Vagina (tissue), 2 donors: ENCODE measurements at places on chromosomes 7 and 10. TPM values are rescaled to one million over a fixed set of nuclear protein-coding genes. Genes with fewer than 3 reads are reported as not detected.

- no peak for DNase-seq
These were observed 3.5 kb upstream of the ENO4 start for GRCh38 chr10:116845823-116846222.

The MEOX2 gene
- 1.7 TPM for total RNA-seq

The ELFN1 gene
- 2.2 TPM for total RNA-seq

- no peak for DNase-seq
These were observed 1.2 kb downstream of the HIPK2 start for GRCh38 chr7:139776486-139777132.

The PHF14 gene
- 43.5 TPM for total RNA-seq

The FAM131B gene
- 1.5 TPM for total RNA-seq

- no peak for DNase-seq
These were observed 449.5 kb upstream of the ZMIZ1 start for GRCh38 chr10:78619115-78619851.

- peak; percentile 82 for DNase-seq
These were observed 18.0 kb downstream of the CAMK2B start for GRCh38 chr7:44307301-44307900.

The EEPD1 gene
- total RNA-seq = 9.8 TPM

GRCh38 chr7:150939052-150939451, 39.1 kb downstream of the KCNH2 start:
- DNase-seq = no peak

DNA sequence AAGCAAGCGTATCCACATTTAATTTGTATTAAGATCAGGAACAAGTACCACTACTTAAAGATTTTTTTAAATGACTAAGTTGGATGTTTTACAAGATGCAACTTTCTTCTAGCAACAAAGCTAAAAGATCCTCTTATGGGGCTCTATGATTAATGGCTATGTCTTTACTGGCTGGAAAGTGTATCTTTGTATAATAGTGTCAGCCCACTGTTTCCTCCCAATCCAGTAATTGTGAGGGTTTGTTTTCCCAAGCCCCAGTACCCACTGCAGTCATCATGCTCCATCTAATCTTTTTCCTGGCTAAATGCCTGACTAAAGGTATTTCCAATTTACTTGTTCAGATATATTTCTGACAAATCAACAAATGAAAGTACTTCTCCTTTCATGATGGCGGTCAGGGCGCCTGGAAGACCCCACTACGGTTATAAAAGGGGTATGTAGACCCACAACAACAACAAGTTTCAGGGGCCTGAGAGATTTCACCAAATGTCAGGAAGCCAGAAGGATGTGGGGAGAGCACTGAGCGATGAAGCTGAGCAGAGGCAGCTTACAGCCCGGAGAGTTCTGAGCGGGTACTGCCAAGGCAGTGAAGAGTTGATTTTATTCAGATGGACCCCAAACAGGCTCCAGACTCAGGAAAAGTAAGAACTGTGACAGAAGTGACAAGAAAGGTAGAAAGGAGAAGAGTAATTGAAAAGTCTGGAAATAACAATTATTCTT, 222.6 kb upstream of the KLF14 start:
- no peak for DNase-seq

DNA sequence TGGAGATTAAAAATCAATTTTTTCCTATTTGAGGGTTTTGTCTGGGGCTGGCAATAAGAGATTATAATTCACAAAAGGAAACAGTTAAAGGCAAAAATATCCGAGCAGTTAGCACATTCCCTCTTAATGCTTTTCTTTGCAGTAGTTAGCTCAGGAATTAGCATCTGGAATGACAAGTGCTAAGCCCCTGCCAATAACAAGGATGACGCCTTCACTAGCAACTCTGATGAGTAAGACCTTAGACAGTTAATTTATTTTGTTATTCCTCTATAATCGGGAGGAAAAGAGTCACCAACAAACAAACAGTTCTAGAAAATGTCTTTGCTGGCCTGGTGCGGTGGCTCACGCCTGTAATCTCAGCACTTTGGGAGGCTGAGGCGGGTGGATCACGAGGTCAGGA, 151.3 kb downstream of the TRIL start:
- no peak for DNase-seq

DNA sequence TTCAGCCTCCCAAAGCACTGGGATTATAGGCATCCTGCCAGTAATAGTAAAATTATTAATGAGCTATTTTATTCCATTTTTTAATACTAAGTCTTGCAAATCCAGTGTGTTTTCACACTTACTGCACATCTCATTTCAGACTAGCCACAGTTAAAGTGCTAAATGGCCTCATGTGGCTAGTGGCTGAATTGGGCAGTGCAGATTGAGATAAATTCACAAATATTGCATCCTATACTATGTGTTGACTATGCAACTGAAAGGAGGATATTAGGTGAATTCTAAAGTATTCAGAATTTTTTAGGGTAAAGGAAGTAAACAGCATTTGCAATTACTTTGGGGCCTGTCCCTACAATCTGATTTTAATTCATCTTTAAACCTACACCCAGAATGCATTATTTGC, 10.2 kb downstream of the APBB1IP start:
- no peak for DNase-seq

DNA sequence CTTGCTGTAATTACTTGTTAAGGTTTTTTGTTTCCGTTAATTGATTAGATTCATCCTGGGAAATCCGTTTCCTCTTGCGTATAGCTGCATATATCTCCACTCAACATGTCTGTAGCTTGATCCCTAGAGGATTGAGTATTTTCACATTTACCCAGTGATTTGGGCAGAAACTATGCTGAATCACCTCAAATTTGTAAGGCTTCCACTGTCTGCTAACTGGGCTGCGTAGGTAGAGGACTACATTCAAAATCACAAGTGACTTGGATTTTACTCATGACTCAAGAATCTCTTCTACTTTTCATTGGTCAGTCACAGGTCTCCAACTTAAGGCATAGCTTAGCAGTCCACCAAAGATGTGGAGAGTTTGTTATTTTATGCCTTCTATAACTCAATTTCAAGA, 141.8 kb downstream of the POLR1F start:
- DNase-seq = no peak
